Umbilical cord (tissue), 2 donors: ENCODE measurements at places on chromosomes 13 and 19.

GRCh38 chr13:34039678-34040077 lies 221.7 kb downstream of the RFC3 start:
- DNase-seq: no peak

- no peak for DNase-seq
Observed at GRCh38 chr13:21579754-21580316, 24.1 kb downstream of the MICU2 start.

DNA sequence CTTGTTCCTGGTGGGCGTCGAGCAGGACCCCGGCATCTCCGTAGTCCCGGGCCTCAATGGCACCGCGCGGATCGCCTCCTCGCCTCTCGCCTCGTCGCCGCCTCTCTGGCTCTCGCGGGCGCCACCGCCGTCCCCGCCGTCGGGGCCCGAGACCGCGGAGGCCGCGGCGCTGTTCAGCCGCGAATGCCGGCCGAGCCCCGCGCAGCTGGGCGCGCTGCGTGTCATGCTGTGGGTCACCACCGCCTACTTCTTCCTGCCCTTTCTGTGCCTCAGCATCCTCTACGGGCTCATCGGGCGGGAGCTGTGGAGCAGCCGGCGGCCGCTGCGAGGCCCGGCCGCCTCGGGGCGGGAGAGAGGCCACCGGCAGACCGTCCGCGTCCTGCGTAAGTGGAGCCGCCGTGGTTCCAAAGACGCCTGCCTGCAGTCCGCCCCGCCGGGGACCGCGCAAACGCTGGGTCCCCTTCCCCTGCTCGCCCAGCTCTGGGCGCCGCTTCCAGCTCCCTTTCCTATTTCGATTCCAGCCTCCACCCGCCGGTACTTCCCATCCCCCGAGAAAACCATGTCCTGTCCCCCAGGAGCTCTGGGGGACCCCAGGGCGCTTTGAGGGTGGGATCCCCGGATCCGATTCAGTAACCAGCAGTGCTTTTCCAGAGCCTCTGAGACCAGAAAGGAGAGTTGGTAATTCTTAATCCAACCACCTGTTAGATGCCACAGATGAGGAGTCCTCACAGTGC lies 885 bp downstream of the MLNR start:
- DNase-seq: no peak

GRCh38 chr19:3225169-3225485 lies 666 bp downstream of the CELF5 start:
- no peak for DNase-seq

GRCh38 chr19:16197188-16197621 lies 506 bp upstream of the AP1M1 start:
- no peak for DNase-seq

DNA sequence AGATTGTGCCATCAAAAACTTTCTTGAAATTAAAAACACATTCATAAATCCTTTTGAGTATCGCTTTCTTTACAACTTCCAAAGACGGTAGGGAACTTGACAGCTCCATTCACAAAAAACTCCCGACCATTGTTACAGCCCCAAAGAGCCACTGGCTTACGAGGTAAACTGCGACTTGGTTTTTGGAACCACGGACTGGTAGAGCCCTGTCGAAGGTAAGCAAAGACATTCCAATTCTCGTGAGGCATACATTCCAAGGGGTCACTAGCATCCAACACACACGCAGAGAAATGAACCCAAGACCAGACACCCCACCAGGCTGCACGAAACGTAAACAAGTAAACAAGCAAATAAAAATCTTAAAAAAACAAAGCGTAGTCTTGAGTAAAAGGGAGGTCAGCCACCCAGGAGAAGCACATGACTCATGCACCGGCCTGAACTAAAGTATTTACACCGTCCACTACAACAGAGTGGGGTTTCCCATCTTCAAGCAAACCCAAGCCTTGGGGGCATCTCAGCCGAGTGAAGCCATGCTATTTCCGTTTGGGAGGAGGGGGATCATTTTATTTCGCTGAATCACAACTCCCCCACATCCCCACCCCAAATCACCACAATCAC lies 1.4 kb downstream of the BRD4 start:
- DNase-seq: no peak

DNA sequence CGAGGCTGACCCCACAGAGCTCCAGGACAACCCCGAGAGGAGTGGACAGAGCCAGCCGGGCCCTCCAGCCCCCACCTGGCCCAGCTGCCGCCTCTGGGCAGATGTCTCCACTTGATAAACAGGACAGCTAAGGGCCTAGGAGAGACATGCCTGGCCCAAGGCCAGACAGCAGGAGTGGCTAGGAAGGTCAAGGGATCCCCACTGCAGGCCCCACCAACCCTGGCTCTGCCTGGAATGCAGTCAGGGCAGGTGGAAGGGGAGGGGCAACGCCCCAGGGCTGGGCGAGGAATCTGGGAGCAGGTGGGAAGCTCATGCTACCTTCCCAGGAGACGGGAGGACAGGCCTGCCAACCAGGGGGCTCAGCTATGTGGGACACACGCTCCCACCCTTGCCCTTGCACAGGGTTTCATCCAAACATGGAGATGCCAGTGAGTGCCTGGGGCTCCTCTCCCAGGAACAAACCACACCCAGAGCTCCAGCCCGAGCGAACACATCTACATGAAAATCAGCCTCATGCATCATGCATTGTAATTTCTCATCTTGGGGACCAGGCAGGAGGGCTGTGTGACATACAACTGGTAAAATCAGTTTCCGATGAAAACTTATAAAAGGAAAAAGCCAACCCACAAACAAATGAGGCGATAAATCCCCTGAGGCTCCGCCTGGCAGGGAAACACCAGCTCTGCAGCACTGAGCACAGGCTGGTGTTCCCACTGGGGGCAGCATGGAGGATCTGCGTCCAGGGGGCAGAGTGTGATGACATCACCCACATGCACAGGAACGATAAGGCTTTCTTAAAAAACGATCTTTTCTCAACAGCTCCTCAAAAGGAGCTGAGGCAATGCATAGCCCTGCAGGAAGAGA lies 25.0 kb downstream of the SH3GL1 start:
- DNase-seq: peak; percentile 71

DNA sequence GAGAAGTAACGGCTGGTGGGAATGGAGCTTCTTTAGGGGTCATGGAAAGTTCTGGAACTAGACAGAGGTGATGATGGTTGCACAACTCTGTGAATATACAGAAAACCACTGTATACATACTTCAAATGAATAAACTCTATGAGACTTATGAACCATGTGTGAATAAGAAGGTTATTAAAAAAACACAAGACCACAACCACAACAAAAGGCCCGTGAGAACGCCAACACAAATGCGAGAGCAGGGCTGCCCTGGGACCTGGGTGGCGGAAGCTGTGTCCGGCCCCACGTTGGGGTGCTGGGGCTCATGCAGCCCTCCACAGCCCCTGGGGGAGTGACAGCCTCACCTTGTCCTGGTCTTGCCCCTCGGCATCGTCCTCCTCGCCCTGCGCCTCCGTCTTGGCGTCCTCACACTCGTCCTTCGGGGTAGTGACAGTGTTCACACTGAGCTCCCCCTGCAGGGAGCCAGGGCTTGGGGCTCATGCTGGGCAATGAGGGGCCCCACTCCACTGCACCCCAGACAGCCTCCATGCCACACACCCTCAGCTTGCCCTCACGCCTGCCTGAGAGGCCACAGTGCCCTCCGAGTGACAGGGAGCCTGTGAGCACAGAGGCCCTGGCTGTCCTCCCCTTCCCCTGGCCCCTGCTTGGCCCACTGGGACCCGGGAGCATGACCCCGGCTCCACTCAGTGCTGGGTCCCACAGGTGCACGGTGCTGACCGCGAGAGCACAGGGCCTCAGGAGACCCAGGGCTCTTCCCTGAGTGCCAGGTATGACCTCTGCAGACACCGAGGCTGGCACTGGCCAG lies 16.0 kb downstream of the IZUMO4 start:
- DNase-seq: no peak

- DNase-seq: no peak
Observed at GRCh38 chr13:111314852-111315251, 5.6 kb upstream of the TEX29 start.

GRCh38 chr19:4256563-4256962 lies 9.7 kb downstream of the YJU2 start:
- DNase-seq: no peak

GRCh38 chr19:7238051-7238450 lies 56.2 kb downstream of the INSR start:
- no peak for DNase-seq

DNA sequence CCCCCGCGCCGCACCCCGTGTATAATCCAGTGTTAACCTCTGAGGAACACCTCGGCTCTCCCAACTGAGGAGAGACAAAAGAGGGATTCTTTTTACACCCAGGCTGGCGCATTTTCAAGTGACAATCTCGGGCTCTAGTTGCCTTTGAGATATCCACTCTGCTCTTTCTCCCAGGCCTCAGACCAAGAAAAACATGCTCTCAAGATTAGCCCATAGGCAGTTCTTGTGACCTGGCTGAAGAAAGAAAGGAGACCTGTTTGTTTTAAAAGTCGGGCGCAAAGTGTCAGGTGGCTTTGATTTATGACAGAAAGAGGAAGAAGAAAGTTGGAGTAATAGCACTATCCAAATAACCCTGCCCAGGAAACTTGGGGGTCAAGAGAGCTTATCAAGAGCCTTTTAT lies 27.3 kb downstream of the SHISA2 start:
- DNase-seq: no peak

DNA sequence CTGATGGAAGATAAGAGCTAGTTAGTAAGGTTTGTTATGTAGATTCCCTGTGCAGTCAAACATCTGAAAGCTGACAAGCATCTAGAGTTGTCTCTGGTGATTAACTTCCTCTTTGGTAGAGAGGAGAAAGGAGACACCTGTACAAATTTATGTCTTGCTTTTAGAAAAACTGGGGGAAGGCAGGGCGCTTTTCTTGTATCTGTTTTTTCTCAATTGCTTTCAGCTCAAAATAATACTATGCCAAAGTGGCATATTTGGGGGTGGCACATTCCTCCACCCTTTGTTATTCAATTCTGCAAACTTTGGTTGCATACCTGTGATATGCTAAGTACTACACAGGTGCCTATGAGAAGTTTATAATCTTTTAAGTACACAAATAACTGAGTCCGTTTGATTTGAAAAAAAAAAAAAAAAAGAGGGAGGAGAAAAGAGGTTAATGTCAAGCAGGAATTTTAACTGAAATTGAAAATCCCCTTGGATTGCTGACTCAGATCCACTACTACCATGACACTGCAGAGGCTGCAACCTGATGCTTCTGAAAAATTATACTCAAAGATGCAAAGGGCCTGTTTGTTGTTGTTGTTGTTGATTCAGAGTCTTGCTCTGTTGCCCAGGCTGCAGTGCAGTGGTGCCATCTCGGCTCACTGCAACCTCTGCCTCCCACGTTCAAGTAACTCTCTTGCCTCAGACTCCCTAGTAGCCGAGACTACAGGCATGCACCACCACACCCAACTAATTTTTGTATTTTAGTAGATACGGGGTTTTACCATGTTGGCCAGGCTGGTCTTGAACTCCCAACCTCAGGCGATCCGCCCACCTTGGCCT lies 164.8 kb upstream of the NBEA start:
- DNase-seq: peak; percentile 52

DNA sequence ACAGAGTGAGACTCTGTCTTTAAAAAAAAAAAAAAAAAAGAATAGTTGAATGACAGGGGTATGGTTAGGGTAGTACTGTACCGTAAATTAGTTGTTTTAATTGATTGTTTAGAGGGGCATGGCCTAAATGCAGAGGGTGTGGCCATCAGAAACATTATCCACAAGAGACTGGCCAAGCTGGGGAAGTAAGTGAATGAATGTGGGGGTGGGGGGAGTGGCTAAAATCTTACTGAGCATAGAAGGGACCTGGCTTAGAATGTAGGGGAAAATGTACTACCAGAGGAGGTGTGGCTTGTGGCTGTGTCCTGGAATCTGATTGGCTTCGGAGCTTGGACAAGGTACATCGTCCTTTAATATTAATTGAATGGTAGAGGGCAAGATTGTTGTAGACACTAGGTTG lies 3.8 kb downstream of the BCL2L12 start:
- DNase-seq: no peak

DNA sequence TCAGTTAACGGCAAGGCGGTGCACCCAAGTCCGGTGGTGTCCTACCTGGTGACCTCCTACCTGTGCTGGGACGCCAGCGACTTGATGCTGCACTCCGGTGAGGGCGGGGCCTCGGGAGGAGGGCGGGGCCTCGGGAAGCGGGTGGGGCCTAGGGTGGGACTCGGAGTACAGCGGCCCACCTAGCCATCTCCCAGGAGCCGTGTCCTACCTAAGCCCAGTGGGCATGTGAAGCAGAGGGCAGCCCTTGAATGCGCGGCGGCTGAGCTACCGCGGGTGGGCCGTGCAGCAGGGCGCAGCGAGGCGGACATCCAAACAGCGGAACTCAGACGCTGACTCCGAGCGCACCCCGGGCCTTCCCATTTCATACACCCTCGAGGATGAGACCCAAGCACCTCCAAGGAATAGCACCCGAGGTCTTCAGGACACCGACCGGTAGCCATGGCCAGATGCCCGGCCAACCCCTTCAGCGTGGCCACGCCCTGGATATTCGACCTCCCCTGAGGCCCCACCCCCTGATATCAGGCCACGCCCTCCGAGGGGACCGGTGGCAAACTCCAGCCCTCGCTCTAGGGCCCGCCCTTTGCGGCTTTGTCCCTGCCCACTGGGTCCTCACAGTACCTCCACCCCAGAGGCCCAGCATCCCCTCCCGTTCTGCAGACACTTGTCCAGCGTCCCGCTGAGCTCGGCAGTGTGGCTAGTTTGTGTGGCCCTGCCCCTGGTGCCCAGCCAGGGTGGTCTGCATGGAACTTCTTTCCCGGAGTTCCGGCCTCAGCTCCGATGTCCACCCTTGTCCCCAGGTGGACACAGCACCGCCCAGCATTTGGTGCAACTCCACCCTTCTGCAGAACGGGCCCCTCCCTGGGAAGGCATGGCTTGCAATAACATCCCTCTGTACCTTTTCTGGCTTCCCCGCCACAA lies 5.4 kb downstream of the KLK1 start:
- no peak for DNase-seq

DNA sequence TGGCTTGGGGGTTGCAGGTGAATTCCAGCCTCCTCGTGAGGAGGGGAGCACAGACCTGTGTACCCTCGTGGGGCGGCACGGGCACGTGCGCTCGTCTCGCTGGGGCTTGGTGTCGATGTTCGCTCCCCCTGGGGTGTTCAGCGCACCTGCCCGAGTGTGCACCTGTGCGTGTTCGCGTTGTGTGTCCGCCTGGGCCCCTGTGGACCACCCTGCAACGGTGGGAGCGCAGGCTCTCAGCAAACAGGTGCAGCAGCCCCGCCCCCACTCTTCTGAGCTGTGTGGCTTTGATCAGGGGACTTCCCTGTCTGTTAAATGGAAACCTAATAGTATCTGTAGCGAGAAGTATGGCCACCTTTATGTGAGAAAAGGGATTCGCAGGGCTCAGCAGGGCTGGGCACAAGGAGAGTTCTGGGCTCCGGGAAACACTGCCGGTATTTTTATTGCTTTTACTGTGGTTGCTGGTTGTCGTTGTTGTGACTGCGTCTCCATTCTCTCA lies 549 bp downstream of the SMIM17 start:
- no peak for DNase-seq

DNA sequence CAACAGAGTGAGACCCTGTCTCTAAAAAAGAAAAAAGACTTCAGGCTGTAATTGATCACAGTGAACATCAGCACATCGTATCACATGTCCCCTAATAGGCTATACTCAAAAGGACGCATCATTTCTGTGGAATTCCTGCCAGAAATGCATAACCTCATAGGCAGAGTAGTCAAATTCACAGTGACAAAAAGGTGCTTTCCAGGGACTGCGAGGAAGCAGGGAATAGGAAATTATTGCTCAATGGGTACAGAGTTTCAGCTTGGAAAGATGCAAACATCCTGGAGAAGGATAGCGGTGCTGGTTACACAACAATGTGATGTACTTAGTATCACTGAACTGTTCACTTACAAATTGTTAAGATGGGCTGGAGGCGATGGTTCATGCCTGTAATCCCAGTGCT lies 41.1 kb upstream of the MRI1 start:
- DNase-seq: no peak

GRCh38 chr13:53131361-53131760 lies 102.7 kb downstream of the OLFM4 start:
- no peak for DNase-seq
